ENCODE measurements at places on chromosomes 2 and 18.

- DNase-seq: no peak
These were observed 546.7 kb upstream of the ID2 start for GRCh38 chr2:8134985-8135682.

DNA sequence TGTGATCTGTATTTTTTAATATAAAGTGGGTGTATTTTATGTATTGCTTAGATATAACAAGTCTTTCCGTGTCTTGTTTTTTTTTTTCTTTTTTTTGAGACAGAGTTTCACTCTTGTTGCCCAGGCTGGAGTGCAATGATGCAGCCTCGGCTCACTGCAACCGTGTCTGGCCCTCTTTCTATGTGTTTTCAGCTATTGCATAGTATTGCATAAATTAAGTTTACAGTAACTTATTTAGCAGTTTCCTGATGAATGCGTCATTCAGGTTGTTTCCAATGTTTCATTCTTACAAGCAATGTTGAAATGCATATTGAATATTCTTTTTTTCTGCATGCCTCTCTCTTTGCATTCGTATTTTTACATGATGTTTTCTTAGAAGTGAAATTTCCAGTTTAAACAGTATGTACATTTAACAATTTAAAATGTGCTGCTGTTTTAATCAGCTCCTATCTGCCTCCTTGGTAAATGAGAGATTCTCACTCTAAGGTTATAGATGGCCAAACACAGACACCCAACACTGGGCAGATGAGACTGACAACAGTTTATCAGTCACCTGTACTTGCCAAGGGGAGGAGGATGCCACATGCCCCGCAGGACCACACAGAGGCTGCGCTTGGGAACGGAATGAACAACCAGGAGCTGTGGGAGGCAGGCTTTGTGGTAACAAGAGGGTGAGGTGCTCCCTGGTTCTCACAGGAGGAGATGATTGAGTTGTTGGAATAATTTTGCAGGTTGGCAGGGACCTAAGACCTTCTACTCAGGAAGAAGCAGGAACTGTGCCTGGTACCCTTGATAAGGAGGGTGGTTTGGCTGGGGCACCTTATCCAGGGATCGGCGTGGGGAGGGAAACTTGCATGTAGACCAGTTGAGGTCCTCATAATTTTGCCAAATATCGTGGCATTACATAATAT lies 7.5 kb downstream of the SLC9A4 start:
- DNase-seq: no peak

- no peak for DNase-seq
These were observed 101.7 kb upstream of the PGAP1 start for GRCh38 chr2:197028230-197028629.

GRCh38 chr2:107462181-107462580 lies 364.5 kb upstream of the RGPD4 start:
- DNase-seq: no peak

- DNase-seq: peak; percentile 38
These were observed 3.5 kb upstream of the LBX2 start for GRCh38 chr2:74502720-74503505.

- DNase-seq: no peak
These were observed 29.7 kb downstream of the FAM228A start for GRCh38 chr2:24204505-24204904.

GRCh38 chr2:174063492-174064092 lies 98.4 kb upstream of the SP3 start:
- DNase-seq: no peak

DNA sequence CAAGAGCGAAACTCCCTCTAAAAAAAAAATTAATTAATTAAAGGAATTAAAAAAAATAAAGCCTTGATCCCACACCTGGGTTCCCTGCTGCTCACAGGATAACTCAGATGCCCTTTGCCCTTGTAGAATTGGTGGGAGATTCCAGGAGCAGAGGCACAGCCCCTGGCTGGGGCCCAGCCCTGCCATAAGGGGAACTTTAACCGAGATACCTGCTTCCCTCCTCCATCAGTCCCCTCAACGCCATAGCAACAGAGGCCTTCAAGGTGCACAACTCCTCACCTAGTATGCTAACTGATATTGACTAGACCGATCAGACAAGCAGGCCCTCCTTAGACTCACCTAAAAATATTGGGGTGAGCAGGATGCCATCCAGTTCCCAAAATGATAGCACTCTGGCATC lies 23.6 kb downstream of the TEX44 start:
- DNase-seq: no peak

DNA sequence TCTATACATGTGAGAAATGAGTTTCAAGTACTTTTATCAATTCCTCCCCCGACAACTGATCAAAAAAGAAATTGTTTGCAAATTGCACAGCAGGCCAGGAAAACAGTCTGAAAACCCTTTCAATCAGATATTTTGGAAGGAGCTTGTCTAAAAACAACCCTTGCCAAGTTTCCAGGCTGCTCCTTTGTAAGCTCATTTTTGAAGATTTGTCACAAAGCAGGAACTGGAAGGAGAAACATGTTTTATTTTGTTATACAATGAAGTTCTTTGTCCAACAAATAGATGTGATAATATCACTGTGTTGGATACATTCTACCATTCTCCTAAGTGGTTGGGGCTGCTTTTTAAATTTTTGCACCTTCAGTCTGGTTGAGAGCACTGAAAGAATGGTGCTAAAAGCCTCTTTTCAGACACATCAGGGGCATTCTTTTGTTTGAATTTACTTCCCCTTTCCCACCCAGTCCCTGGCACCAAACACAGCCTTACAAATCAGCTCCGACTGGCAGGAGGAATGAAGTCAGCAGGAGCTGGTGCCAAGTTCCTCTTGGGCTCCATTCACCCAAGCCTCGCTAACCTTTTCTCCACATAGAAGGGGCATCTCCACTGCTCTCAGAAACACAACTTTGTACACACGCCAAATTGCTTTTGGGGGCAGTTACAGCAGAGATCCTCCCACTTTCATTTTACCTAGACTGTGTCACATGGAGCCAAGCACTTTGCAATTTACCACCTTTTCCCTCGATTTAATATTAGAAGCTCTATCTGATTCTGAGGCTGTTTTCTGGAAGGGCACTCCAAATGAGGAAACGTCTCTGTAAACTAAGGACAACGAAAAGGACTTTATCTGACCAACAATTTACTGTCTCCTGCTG lies 88.0 kb downstream of the C1D start:
- no peak for DNase-seq

- no peak for DNase-seq
These were observed 441.8 kb downstream of the NYAP2 start for GRCh38 chr2:225841314-225841713.

GRCh38 chr2:222307143-222307756 lies 8.5 kb upstream of the PAX3 start:
- DNase-seq: no peak

DNA sequence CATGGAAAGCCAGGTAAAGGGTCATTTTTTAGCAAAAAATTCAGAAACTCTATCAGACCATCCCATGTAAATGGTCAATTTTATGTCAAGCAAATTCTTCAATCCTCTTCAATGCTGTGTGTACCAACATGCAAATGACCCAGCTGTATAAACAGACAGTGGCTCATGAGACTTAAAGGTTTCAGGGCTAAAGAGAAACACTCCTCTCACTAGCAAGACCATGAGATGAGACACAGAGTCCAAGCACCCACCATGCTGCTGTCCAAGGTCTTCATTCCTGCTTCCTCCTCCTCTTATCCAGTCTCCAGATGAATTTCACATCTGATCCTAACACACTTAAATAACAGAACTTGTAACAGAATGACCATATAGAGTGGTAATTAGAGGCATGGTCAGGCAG lies 30.8 kb upstream of the ONECUT2 start:
- DNase-seq: no peak

GRCh38 chr2:29447513-29447912 lies 332.3 kb downstream of the CLIP4 start:
- no peak for DNase-seq
